ENCODE measurements at places on chromosomes 12 and 14.

- DNase-seq: no peak
Observed at GRCh38 chr12:94150240-94151121, 2.1 kb downstream of the PLXNC1 start.

- no peak for DNase-seq
Observed at GRCh38 chr14:24416254-24416931, 13.1 kb downstream of the CBLN3 start.

DNA sequence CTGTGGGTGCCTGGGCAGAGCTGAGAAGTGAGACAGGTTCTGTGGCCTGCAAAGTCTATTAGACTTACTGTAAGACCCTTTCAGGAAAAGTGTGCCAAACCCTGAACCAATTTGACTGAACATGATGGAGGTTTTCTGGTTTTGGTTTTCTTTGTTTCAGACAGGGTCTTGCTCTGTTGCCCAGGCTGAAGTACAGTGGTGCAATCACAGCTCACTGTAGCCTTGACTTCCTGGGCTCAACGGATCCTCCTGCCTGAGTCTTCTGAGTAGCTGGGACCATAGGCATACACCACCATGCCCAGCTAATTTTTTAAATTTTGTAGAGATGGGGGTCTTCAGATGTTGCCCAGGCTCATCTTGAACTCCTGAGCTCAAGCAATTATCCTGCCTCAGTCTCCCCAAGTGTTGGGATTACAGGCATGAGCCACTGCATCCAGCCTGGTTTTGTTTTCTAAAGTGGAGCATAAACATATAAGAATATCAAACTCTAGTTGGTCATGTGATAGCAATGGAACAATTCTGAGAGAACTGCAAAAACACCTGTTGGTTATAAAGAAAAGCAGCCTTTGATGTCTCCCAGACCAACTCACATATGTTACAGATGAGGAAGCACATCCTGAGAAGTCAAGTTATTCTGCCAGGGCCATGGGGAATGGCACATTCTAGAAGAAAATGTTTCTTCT, 166.9 kb downstream of the FOXN3 start:
- no peak for DNase-seq

- DNase-seq: no peak
Observed at GRCh38 chr12:58026897-58027891, 85.8 kb downstream of the ATP23 start.

GRCh38 chr14:68103853-68104252, 284.3 kb downstream of the RAD51B start:
- no peak for DNase-seq

- DNase-seq: no peak
Observed at GRCh38 chr12:85949253-85949652, 75.2 kb downstream of the NTS start.

- DNase-seq: no peak
Observed at GRCh38 chr12:7782055-7782454, 7.1 kb upstream of the NANOG start.

GRCh38 chr14:71508901-71509300, 423.3 kb upstream of the RGS6 start:
- DNase-seq: no peak

- DNase-seq: no peak
Observed at GRCh38 chr12:96886998-96887677, 19.9 kb upstream of the NEDD1 start.

DNA sequence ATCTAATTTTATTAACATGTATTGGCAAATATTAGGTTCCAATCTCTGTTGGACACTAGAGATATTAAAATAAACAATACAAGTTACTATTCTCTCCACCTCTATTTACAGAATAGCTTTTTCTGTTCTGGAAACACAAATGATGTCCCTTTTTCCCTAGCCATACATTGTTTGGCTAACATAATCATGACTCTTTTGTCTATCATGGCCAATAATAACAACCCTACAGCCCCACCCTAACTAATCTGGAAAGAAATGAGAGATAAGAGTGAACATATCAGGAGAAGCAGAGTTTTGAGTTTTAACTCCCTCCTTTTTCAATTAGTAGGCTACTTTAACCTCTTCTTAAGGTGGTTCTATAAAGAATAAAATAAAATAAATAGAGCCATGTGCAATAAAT, 40.2 kb downstream of the RASSF9 start:
- no peak for DNase-seq

DNA sequence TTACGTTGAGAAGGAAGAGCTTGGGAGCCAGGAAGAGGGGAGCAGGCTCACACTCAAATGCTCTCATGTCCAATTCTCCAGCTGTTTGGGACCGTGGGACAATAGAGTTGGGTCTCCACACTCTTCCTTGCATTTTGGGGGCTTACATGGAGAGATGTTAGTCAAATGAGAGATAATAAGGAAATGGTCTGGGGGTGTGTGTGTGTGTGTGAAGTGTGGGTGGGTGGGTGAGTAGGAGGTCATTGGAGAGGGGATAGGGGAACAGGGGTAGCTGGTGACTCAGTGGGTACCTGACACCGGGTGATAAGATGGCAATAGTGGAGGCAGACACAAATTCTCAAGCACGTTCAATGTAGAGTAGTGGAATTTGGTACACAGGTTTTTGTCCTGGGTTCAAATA, 68.0 kb downstream of the B4GALNT3 start:
- DNase-seq: no peak

GRCh38 chr14:92460916-92461579, 52.5 kb upstream of the RIN3 start:
- no peak for DNase-seq

- no peak for DNase-seq
Observed at GRCh38 chr12:51938726-51939125, 12.8 kb upstream of the ACVR1B start.

GRCh38 chr12:57236925-57237595, 7.5 kb downstream of the SHMT2 start:
- DNase-seq: no peak

DNA sequence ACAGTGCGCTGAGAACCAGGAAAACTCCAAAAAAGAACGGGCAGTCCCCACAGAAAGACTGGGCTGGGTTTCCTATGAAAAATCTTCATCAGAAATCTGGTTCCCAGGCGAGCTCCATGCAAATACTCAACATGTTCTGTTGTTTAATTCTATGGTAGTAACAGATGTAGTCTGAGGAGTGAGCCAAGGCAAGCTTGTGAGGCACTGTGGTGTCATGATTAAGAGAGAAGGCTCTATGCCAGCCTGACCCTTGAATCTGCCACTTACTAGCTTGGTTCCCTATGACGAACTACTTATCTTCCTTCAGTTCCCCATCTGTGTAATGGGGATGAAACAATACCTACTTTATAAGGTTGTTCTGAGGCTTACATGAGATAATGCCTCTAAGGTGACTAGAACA, 10.7 kb downstream of the POMT2 start:
- no peak for DNase-seq

DNA sequence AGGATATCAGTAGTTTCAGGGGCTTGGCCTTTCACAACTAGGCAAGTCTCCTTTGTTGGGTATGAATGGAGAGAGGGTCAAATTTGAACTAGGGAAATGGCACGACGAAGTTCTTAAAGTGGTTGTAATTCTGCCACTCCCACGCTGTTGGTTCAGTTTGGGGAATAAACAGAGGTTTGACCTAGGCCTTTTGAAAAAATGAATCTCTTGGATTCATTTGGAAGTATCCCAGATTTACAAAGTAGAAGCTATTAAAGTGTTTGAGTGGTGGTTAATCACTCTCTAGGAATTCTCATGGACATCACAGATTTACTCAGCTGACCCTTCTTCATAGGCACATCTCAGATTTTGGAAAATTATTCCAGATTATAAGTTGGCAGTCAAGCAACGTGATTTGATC, 14.8 kb downstream of the BATF start:
- DNase-seq: no peak

DNA sequence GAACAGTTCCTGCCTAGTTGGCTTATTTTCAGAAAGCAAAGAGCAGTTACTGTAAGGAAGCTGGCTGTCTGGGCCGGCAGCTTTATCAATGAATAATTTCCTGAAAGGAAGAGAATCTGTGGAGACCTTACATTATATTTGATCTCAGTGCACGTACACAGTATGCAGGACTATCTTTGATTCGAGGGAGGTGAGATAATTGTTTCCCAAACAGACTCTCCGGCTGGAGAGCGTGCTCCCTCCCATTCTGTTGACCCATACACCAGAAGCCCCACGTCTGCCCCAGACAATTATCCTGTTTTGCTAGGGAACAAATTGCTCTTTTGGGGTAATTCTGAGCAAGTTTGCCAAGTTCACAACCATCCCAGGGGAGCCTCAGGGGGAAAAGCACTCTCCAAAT, 1115.0 kb downstream of the VRK1 start:
- no peak for DNase-seq

DNA sequence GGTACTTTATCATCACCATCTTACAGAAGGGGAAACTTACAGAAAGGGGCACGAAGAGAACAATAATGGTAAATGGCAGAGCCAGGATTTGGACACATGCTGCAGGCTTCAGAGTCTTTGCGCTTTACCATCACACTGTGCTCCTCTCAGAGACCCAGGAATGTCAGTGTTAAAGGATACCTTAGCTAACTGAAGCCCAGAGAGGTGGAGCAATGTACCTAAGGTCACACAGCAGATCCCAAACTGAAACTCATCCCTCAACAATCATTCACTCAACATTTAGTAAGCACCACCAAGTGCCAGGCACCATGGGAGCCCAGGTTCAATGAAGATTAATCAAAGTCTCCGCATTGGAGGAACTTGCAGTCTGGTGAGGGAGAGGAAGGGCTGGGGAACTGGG, 8.0 kb upstream of the KRT78 start:
- no peak for DNase-seq

GRCh38 chr12:53452159-53453077, 516 bp downstream of the PCBP2 start:
- DNase-seq: peak; percentile 88

- DNase-seq: no peak
Observed at GRCh38 chr12:484096-484495, 24.4 kb downstream of the B4GALNT3 start.

GRCh38 chr14:69335371-69335771, 62.7 kb downstream of the ERH start:
- no peak for DNase-seq

DNA sequence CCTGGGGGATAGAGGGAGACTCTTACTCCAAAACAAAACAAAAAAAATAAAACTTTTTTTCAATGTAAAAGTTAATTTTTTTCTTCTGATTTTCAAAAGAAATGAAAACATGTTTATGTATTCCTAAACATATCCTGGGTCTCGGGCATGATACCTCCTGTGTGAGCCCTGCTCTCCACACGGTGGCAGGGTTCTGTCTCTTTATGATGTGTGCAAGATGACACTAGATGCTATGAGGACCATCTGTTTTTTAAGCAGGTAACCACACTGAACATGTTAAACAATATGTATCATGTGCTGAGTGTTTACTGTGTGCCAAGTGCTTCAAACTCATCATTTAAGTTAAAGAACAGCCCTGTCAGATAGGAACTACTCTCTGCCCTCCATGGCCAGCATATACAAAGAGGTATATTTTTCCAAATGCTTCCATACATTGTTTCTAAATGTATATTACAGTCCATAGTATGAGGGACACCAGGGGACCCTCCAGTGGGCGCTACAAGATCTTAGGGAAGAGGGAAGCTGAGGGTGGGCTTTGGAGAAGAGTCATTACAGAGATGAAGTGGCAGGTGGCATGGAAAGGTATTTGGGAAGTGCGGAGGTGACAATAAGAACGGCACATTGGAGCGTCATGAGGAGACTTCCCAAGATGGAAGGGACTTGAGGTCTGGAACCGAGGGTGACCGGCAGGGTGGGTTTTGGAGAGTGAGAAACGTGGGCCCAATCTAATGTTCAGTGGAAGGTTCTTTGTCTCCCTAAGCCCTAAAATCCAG, 28.5 kb downstream of the FOS start:
- DNase-seq: peak; percentile 57

GRCh38 chr12:74259199-74259598, 278.4 kb upstream of the ATXN7L3B start:
- DNase-seq: no peak

- DNase-seq: no peak
Observed at GRCh38 chr12:120076651-120077050, 39.9 kb downstream of the RAB35 start.

GRCh38 chr12:118315821-118316220, 56.9 kb downstream of the TAOK3 start:
- no peak for DNase-seq

GRCh38 chr14:45916340-45916953, 663.4 kb upstream of the MIS18BP1 start:
- DNase-seq: no peak

- DNase-seq: no peak
Observed at GRCh38 chr12:120662879-120663278, 22.5 kb downstream of the CABP1 start.

DNA sequence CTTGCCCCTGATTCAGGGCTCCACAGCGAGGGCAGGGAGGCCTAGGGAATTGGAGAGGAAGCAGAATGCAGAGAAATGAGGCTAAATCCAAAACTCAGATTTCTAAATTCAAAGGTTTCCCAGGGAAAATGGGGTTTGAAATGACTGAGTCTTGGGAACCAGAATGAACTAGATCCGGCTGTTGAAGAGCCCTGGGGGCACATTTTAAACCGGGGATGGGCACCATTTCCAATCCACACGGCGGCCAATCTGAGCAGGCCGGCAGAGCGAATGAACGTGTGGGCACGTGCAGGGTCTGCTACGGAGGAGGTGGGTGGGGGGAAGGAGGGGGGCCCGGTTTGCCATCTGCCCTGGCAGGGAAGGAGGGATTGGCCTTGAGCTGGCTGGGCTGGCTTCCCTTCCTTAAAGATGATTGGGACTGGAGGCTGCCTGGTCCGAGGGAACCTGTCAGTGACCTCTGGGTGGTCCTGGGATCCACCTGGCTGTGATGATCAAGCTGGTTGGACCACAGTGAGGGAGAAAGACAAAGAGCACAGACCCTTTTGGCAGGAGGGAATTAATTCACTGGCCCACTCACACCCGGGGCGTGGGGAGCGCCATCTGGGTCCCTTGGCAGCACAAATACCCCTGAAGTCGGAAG, 161.0 kb downstream of the RBM19 start:
- no peak for DNase-seq

GRCh38 chr12:5123921-5124320, 80.2 kb downstream of the KCNA5 start:
- peak; percentile 46 for DNase-seq

GRCh38 chr14:100688598-100689461, 37.9 kb upstream of the DLK1 start:
- peak; percentile 44 for DNase-seq

DNA sequence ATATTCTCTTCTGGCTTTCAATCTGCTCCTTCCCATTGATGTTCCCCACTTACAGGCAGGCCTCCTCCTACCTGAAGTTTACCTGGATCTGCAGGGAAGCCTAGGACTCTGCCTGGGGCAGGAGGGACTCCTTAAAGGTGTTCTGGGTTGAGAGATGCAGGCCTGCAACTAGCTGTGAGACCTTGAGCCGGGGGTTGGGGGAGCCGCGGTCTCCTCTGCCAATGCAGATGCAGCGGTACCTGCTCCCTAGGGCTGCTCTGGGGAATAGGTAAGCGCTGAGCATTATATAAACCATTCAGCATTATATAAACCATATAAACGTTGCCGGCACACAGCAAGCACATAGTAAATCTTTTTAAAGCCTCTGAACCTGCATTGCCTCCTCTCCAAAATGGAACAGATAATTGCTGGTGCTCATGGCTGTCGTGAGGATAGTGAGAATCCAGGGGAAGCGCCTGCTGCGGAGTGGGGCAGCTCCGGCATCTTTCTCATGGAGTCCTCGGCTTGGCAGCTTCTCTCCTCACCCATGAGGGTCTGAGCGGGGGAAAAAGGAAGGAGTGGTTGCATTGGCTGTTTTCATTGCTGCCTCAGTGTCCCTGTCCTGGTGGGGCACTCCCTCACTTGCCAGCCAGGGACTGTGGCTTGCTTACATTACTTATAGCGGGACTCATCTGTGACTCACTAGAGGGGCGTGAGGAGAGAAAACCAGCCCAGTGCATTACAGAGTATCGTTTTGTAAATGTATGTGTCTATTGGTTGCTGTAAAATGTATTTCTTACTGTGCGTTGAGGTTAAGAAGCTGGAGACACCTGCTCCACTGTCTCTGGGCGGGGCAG, 12.5 kb upstream of the KRT80 start:
- no peak for DNase-seq

Measured in urothelium cell line (cell line).